NCI-H748 treated with DMSO at 0.1 percent for 48 hours (cell line): ENCODE measurements at places on chromosomes 2 and 18.

DNA sequence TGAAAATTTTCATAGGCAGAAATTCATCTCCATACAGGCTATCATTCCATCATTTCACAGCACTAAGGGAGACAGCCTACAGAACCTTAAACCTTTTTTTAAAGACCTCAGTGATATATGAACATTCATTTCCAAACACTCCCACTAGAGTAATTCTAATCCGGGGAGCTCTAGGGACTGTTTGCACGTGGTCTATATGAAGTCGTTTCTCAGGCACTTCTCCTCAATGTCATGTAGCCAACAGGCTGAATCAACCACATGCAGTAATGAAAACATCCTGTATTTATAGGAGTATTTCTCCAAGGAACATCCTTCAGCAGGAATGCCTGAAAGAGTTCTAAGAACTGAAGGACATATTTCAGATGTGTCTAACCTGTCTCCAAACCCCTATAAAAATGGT lies 97.3 kb upstream of the CREB1 start:
- no peak for DNase-seq

DNA sequence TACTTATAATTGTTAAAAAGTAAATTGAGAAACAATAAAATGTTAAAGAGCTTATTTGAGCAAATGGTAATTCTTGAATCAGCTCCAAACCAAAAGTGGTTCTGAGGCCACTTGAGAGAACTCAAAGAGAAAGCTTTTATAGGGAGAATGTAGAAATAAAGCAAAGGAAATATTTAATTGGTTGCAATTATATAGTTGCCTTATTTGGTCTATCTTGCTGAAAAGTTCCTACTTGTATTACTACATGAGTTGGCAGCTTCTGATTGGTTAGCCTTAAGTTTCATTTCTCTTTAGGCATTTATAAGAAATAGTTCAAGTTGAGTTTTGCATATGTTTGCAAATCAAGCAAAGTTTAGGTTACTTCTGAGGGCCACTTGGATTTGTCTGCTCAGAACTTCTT lies 38.1 kb downstream of the SCN2A start:
- DNase-seq: no peak

DNA sequence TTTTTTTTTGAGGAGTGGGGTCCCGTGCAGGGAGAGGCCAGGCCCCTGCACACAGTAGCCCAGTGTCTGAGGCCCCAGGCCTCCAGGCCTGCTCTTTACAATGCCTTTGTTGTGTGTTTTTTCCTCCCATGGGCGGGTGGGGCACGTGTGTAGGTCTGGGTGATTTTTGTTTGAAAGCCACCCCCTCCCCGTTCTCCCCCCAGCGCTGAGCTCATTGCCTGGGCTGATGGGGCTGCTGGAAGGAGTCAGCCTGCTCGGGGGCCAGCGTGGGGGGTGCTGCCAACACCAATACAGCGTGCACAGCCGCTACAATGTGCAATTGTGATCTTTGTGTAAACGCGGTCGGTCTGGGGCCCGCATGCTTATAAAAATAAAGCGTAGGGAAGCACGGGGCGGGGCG lies 142.7 kb downstream of the DYSF start:
- DNase-seq: no peak

DNA sequence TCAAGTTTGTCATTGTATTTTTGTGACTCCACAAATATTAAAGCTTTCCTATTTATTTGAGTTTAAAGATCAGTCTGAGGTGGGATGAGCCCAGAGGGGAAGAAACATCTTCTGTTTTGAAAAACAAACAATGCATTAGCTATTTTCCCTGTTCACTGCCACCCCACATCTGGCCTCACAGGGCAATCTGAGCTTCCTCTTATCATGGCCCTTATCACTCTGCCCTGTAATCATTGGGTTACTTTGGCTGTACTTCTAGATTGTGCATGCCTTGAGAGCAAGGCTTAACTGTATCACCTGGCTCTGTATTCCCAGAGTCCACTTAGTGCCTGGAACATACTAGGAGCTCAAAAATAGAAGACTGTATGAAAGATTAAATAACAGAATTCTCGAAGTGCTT lies 241.6 kb upstream of the NT5C1B start:
- DNase-seq: no peak

DNA sequence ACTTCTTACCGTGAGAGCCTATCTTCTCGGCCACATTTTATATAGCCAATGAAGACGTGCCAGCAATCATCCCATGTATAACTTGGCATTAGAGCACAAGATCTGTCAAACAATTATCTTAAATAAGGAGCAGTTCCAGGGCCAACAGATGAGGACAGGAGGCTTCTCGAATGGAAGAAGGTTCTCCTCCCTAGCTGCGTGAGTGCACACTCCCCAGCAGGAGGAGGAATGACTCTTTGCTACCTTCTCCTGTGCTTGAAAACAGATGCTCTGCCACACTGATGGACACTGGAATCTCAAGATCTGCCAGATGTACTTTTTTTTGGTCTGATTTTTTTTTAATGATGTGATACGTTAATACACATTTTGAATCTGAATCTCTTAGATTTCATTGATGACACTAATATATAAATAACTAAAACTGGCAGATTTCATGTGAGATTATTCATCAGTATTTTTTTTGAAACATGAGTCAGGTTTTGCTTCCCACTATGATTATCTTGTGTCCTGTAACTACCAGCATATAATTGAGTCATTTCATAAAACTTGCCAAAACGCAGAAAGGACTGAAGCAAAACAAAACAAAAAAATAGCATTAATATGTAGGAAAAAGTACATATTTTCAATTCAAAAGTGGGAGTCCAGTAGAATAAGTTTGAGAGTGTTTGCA lies 626 bp upstream of the VIT start:
- DNase-seq: no peak

DNA sequence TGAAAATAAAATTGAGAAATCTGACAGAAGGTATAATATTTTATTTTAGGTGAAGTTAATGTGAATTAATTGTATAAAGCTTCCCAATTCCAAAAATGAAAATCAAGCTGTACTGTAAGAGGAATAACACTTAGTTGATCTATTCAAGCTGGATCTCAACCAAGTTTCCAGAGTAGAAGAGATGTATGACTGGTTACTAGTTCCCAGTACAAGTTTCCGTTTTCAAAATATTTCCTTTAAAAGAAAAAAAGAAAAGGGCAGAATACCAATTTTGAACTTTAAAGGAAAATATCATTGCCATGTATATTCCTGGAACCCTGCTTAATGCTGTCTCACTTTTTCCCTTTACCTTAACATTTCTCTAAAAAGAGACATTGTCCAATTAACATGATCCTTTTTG lies 308.5 kb downstream of the IRS1 start:
- DNase-seq: no peak

DNA sequence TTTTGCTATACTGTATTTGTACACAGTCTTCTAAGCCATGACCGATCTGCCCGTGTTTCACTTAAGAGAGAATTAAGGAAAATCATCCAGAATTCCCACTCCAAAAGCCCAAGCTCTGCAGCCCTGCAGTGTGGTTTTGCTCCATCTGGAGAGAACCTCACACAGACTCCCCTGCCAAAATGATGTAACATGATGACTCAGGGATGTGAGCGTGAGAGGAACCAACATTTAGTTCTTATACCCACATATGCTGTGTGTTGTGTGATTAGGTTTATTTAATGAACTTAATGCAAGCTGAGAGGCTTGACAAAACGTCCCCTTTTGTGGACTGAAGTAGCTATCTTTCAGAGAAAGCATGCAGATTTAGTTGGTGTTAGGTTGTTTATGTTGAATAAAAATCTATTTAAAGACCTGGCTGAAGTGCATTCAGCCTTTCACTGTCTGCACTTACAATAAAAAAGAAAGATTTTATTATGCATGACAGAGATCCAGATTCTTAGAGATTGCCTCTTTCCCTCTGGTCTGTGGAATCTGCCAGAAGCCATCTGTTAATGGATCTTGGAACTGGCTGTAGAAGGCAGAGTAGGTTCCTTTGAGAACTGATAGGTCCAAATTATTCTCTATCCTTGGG lies 6.3 kb downstream of the RAB12 start:
- no peak for DNase-seq

DNA sequence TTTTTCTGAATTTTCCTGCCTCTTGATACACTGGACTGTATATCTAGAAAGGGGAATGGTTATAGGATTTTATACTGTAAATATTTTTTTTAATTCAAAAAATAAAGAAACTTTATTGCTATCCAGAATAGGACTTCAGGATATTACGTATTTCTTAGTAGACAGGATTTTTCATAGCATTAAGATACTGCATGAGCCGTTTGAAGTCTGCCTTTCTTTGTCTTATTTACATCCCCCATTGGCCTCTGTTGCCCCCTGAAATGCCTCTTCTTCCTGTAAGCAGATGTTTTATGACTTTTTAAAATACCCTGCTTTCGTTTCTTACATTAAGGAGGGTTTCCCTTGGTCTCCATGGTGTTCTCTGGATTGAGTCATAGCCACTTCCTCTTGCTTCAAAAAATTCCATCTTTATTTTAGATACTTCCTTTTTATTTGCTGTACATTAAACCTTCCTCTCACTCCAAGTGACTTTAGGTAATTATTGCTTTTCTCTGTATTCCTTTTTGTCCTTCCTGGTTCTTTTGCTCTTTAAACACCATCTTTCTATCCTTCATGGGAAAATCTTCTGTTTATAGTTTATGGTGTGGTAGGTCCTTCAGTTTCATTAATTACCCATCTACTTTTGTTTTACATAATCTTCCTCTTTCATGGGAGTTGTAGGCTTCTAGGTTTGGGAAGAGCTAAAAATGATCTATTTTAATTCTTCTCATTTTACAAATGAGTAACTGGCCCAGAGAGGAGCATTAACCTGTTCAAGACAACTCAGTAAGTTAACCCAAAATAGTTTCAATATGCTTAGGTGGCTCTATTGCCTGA lies 72.6 kb downstream of the ZNF532 start:
- DNase-seq: no peak

DNA sequence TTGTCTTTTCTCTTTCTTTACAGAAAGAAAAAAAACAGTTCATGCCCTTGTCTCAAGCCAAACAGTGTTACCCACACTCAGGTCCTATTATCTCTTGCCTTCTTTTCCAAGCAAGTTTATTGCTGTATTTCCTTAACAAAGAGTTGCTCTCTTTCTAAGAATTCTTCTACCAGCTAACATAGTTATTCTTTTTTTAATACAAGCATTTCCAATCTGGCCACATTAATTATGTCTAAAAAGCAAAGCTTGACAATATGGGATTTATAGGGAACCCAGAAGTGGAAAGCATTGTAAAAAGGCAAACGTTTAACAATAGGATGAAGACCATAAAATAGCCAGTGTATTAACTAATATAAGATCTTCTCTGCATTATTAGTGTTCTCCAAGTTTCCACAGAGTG lies 272.5 kb upstream of the CWC22 start:
- DNase-seq: no peak

- DNase-seq: no peak
Measured at GRCh38 chr2:226669249-226669648, 130.4 kb downstream of the IRS1 start.

DNA sequence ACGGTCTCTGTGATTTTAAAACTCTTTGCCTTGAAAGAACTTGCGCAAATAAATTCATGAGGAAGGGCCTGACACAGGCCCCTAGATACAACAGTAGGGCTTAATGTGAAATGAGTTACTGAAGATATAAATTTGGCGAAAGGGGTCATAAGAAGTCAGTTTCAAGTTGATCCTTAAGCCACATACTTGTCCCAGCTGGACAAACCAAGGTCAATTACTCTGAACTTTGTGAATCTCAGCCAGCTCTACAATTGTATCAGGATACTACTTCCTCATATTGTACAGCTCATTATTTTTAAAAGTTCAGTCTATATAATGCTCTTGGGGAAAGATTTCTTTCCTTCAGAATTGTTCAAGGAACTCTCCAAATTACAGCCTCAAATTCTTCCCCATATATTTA lies 432.8 kb downstream of the METTL4 start:
- DNase-seq: no peak

- no peak for DNase-seq
Measured at GRCh38 chr2:188244383-188244782, 47.3 kb upstream of the GULP1 start.

DNA sequence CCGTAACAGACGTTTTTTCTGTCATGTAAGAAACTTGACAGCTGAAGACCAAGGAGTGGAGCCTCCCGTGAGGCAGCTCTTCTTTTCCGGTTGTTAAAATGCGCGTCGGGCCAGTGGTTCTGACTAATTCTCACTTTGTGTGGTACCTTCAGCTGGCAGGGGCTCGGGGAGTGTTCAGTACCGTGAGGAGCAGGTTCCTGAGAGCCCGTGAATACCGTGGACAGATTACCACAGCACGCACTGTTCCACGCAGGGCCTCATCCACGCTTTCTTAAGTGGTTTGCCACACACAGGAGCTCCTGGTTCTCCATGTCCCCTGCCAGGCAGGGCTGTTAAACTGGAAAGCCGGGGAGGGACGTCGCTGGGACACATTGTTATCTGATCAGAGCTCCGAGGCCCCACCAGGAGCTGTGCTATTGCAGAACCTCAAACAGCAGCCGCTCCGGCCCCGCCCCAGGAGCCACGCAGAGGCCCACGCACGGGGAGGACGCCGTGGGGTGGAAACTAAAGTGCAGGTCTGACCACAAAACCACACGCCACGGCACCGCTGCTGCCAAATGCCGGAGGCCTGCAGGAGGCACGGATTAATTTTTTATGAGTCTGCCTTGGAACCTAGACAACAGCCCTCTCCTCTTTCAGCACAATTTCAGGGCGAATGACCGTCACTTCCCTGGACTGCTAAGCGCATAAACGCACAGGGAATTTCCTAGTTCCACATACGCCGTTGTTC lies 43.3 kb downstream of the NFATC1 start:
- DNase-seq: no peak

DNA sequence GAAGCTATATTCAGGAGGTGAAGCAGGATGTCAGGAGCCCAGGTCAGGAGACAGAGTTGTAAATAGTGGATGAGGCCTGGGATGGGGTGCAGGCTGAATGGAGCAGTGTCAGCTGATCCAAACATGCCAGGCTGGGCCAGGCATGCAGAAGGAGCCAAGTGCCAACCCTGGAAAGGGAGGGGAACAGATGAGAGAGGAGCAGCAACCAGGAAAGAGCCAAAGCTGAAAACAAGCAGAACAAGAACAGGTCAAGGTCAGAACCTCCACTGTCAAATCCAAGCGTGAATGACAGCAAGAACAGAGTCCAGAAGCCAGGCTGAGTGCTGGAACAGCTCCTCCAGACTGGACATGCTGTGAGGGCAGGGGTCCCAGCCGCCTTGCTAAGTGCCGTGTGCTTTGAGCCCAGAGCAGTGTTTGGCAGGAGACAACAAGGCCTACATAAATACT lies 49.2 kb upstream of the PPP1CB start:
- no peak for DNase-seq

DNA sequence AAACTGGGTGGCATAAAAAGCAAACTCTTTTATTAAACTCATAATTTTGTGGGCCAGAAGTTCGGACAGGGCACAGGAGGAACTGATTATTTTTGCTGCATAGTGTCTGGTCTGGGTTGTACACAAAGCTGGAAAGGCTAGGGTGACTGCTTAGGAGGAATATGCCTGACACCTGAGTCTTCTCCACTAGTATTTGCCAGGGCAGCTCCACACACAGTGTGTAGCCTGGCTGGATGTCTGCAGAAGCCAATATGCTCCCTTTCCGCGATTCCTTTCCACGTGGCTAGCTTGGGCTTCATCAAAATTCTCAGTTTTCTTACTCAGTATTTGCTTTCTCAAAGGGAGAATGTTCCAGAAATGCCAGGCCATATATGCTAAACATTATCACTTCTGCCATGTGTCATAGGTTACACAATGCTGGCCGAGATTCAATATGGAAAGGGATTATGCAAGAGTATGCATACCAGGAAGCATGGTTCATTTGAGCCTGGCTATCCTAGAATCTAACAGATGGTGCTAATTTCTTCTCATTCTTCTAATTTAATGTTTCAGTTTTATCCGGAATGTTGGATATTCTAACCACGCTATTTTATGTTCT lies 142.7 kb upstream of the DOK6 start:
- DNase-seq: no peak

GRCh38 chr2:14693874-14694273 lies 61.4 kb downstream of the LRATD1 start:
- no peak for DNase-seq
